Stimulated activated CD8-positive, alpha-beta memory T cell treated with anti-CD3 and anti-CD28 coated beads, Interleukin-4, amount 100 ng/mL, for 4 hours (primary cell): ENCODE measurements at places on chromosomes 5 and 9.

- no peak for DNase-seq
These were observed 120.7 kb upstream of the LPAR1 start for GRCh38 chr9:111158999-111159398.

- DNase-seq: no peak
These were observed 550.4 kb downstream of the EBF1 start for GRCh38 chr5:158549311-158549710.

DNA sequence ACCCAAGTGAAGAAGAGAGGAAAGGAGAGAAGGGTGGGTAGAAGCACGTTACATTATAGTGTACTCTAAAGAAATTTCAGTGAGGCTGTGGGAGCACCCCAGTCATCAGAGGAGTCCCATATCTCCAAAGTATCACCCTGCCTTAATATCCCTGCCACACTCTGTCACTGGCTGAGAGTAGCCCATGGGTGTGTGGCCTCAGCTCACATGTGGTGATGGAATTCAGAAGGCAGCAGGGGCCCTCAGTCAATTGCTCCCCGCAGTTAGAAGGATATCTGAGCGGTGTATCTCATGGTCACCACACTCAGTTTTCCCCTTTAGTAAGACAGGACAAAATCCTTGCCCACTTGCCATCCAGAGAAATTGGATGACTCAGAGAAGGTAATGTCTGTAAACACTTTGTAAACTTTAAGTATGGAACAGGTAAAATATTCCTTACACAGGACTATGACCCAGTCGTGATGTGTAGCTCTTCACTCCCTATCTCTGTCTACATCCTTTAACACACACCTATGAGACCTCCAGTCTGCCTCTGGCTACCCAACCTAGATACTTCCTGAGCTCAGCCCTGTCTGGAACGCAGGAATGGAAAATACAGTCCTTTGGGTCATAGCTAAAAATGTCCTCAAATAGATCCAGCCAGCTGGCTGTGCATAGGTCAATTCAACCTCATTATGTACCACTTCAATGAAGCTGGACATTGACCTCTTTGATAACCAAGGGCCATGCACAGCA, 24.3 kb upstream of the PLIN2 start:
- no peak for DNase-seq

DNA sequence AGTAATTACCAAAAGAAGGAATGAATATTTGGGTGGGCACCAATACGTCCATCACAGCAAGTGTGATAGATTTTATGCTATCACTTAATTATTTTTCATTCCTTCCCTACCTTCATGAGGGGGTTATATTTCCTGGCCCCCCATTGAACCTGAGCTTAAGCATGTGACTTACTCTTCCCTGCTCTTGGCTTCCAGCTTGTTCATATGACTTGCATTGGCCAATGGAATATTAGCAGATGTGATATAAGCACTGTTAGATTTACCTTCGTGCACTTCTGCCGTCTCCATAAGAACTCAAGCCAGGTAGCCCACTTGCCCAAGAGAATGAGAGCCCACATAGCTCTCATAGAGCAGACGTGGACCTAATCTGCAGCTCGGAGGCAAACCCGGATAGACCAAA, 99.1 kb upstream of the SMARCA2 start:
- no peak for DNase-seq

GRCh38 chr9:2742214-2742613, 24.9 kb downstream of the KCNV2 start:
- DNase-seq: no peak
